Astrocyte of the spinal cord (primary cell): ENCODE measurements at places on chromosomes 3 and 15.

GRCh38 chr3:169667166-169668071 lies 3.9 kb upstream of the MECOM start:
- DNase-seq: peak; percentile 32

DNA sequence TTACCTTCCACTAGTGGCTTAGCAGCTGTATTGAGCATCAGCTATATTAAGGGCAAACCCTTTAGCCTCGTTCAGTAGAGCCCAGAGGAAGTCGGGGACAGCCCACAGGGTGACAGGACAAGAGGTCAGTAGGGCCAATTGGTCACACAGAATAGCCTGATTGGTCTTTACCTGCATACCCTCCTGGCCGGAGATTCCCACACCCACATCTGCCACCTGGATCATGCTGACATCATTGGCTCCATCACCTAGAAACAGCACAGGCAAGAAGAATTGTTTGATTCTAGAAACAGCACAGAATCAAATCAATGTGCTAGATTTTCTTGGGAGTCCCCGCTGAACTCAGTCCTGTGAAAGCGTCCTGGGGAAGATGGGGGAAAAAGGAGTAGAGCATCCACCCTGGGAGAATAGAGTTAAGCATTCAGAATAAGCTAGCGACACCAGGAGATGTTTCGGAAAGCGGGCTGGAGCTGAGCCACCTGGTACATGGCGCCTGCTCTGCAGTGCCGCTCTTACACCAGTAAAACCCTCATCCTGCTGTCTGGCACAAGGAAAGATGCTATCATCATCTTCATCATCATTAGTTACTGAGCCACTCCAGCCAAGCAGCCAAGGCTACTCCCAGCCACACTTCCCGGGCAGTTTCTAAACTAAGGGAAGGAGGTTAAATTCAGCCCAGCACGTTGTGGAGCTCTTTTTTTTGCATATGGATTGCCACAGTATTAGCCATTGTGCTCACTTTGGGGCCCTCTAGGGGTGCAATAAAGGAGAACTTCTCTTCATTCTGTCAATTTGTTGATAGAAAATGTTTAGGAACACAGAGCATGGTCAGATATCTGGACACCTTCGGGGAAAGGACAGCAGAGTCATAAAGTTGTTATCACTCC lies 171.3 kb downstream of the ATP10A start:
- DNase-seq: peak; percentile 45

GRCh38 chr3:38232701-38233100 lies 32.9 kb upstream of the SLC22A13 start:
- DNase-seq: no peak

- no peak for DNase-seq
Measured at GRCh38 chr3:43526956-43527355, 94.9 kb downstream of the ANO10 start.

- peak; percentile 48 for DNase-seq
Measured at GRCh38 chr15:41727143-41727542, 47.1 kb upstream of the MAPKBP1 start.
